Left ventricle myocardium inferior (tissue), 1 donor: ENCODE measurements at places on chromosomes 12 and 14. TPM values are rescaled to one million over a fixed set of nuclear protein-coding genes. Genes with fewer than 3 reads are reported as not detected.

LUM gene
- 115 TPM for total RNA-seq

C12orf54 gene
- not detected for total RNA-seq

KLRF1 gene
- not detected for total RNA-seq

ADAMTS20 gene
- total RNA-seq = not detected

FNTB gene
- 17.9 TPM for total RNA-seq

KRT75 gene
- not detected for total RNA-seq

SOAT2 gene
- not detected for total RNA-seq

DNA sequence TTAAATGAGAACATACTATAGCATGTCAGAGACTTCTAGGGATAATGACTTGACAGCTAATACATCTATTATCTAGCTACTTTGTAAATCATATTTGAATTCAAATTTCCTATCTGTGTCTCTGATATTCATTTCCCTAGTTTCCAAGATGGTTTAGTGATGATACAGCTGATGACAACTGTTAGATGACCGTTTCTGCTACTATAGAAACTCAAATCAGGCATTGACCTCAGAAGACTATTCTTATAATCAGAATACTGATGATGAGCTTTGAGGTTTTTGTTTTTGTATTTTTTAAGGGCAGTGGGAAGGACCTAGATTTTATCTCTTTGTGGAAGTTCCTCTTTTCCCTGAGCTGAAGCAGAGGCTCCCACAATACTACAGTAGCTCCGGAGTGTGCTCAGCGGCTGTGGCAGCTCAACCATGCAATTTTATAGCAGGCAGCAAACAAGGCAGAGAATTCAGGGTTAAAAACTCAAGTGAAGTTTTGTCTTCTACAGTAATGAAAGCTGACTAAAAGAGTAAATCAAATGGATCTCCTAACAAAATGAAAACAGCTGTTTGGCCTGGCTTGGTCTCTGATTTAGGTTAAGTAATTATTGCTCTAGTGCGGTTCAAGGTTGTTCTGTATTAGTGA lies 145.1 kb downstream of the SLC25A21 start:
- no peak for DNase-seq

GRCh38 chr12:54991161-54991990 lies 6.8 kb upstream of the TESPA1 start:
- no peak for DNase-seq

GRCh38 chr12:77204083-77204482 lies 138.7 kb upstream of the E2F7 start:
- no peak for DNase-seq

DNA sequence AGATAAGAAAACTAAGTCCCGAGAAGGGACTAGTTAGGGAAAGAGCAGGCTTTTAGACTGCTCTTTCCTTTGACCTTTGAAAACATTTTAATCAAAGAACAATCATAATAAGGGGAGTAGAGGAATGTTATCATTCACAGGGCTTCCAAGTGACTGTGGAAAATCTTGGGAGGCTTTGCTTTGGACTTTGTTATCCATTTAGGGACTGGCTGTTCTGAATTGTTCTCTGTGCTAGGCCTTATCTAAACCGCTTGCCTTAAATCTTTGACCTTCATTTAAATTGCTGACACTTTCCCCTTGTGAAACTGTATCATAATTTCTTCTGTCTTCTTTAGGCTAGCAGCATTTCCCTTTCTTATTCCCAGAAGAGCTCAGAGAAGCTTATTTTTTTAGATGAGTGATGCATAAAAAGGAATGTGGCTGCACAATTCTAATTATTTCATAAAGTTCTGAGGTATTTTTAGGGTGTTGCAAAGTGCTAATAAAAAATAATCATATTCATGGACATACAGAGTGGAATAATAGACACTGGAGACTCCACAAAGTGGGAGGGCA lies 9.5 kb upstream of the CALM1 start:
- DNase-seq = no peak

GRCh38 chr12:57694459-57695019 lies 607 bp downstream of the OS9 start:
- DNase-seq = no peak

- DNase-seq = peak; percentile 55
Measured at GRCh38 chr14:90545966-90546751, 149.3 kb downstream of the CALM1 start.

DNA sequence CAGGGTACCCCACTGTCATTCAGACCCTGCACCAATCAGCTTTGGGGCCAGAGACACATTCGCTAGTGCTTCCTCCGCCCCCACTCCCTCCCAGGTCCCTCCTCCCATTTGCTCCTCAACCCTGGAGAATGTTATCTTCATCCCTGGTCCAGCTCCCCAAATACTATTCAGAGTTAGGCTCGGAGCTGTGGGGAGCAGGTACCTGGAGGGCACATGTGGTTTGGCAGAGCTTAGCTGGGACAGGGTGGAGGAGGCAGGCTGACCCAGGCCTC lies 19.5 kb downstream of the VSX2 start:
- DNase-seq = no peak

DNA sequence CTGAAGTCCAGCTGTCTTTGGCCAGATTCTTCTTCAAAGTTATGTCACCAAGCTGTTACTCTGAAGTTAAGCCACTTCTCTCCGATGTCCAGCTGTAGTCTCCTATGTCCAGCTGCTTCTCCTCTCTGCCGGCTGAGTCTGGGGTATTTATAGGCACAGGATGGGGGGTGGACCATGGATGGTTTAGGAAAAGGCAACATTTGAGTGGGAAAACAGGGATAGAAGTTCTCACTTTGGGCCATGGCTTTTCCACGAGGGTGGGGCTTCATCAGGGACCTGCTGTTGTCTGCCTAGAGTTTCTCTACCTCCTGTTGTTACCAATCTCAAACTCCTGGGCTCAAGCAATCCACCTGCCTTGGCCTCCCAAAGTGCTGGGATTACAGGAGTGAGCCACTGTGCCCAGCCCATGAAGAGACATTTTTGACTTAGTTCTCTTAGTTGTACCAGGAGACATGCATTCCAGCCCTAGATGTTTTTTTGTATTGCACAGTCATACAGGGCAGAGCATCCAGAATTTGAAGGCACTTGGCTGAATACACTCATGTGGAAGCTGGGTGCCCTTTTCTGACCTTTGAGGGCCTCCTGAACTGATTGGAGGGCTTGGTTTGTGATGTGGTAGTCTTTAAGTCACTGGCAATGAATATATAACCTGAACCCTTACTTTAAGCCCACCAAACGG lies 79.8 kb upstream of the HECTD1 start:
- DNase-seq = no peak

DNA sequence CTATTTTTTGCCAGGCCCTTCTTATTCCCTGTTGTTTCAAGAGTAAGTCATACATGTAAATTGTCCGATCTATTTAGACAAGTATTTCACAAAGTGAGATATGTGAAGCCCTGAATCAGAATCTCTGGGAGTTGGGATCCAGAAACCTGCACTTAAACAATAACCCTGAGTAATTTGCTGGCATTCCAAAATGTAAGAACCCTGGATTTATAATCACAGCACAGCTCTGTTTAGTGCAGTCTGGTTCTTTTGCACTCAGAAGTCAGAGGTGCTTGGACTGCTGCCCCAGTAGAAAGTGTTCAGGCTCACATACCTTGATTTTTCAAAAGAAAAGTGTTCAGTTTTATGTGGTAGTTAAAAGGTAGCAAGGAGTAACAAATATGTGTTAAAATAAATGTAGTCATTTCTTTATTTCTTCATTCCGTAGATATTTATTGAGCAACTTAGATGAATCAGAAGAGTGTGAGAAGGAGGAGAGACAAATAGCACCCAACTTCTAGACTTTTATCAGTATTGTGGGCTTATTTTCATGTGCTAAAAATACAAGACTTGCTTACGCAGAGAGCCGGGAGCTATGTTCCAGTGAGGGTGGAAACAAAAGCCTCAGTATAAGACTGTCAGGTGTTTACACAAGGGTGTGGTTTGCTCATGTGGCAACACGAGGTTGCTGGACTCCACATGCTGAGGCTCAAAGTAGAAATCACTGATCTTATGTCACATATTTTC lies 70.1 kb downstream of the SYNE2 start:
- DNase-seq = no peak

- DNase-seq = no peak
Measured at GRCh38 chr12:113096675-113097461, 38.7 kb downstream of the RASAL1 start.

DNA sequence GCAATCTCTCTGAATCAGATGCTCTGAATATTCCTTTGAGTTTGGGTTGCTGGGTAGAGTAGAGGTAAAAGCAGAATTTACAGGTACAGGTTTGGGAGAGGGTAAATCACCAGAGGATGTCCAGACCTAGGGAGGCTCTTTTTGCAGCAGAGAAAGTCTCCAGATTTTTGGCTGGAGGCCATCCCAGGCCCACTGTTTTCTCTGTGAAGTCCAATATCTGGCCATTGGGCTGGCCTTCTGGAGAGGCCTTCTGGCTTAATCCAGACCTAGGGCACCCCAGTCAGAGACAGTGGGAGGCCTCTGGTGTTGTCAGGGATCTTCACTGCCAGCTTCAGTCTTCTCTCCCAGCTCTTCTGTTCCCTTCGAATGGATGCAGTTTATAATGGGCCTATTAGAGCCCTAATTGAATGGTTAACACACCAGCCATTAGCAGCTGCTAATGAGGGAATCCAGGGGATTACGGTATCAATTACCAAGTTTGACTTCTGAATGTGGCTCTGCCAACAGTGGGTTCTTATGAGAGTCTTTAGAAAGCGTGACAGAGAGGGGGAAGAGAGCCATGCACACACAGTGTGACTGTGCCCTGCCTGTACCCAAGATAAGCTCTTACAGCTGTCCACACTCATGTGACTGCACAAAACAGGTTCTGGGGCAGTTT lies 183.1 kb downstream of the EMP1 start:
- DNase-seq = no peak

DNA sequence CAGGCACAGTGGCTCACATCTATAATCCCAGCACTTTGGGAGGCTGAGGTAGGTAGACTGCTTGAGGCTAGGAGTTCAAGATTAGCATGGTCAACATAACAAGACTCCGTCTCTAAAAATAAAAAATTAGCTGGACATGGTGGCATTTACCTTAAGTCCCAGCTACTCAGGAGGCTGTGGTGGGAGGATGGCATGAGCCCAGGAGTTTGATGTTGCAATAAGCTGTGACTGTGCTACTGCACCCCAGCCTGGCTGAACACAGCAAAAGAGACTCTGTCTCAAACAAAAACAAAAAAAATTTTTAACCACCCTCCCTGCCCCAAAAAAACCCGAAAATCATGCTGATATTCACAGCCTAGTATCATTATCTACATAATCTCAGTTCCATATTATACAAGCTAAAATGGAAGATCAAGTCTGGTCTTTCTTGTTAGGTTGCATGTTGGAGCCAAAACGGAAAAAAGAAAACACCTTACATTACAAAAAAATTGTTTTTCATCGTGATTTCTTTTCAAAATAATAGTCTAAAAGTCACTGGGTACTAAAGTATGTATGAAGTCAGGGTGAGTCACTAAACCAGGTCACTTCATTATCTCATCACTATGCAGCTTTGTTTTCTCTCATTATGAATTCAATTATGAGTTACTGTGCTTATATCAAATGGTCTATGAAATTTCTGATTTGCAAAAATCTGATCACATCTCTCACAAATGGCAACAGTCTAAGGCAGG lies 13.8 kb downstream of the GXYLT1 start:
- no peak for DNase-seq
